ENCODE measurements at places on chromosomes 11 and 22. TPM values are rescaled to one million over a fixed set of nuclear protein-coding genes. Genes with fewer than 3 reads are reported as not detected.

- no peak for DNase-seq
Observed at GRCh38 chr11:71311176-71311925, 59.0 kb upstream of the SHANK2 start.

DNA sequence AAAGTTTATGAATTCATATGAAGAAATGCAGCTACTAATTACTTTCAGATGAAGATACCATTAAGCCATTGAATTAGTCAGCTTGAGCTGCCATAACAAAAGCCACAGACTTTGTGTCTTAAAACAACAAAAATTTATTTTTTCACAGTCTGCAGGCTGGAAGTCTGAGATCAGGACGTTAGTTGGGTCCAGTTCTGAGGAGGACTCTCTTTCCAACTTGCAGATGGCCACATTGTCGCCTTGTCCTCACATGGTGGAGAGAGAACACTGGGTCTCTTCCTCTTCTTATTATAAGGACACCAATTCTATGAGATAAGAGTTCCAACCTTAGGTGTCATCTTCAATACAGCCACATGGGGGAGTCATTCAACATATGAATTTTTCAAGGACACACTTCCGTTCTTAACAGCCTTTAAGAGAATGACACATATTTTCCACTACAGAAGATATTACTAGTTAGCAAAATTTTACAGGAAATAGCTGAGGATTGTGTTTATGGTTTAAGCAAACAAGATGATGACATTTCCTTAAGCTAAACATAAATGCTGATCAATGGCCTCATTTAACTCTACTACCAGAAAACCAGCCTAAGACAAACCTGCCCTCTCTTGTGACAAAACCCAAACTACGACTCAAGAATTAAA, 56.0 kb downstream of the DCUN1D5 start:
- DNase-seq = peak; percentile 95

GRCh38 chr22:46201059-46201757, 48.9 kb downstream of the CDPF1 start:
- no peak for DNase-seq

GRCh38 chr22:40976866-40977700, 25.9 kb downstream of the RBX1 start:
- no peak for DNase-seq

DNA sequence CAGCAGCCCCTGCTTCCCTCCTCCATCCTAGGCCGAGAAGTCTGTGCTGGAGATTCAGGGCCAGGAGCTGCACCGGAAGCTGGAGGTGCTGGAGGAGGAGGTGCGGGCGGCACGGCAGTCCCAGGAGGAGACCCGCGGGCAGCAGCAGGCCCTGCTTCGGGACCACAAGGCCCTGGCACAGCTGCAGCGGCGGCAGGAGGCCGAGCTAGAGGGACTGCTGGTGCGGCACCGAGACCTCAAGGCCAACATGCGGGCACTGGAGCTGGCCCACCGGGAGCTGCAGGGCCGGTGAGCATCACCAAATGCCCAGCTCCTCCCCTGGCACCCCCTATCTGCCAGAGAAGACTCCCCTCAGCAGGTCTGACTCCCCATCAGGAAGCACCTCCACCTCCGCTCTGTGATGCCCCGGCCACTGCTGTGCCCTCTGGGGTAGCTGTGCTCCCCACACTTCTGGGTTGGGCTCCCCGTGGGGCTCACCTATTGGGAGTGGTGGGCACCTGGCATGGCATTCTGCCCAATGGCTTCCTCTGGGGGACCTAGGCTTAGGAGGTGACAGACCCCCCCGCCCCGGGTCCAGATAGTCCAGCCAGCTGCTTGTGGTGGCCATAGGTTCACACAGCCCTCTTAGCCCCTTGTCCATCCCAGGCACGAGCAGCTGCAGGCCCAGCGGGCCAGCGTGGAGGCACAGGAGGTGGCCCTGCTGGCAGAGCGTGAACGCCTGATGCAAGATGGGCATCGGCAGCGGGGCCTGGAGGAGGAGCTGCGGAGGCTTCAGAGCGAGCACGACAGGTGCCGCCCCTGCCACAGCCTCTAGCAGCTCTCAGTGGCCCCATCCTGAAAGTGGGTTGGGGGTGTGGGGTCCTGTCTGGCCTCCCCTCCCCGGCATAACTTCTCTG, 6.6 kb upstream of the RPS6KA4 start:
- no peak for DNase-seq

DNA sequence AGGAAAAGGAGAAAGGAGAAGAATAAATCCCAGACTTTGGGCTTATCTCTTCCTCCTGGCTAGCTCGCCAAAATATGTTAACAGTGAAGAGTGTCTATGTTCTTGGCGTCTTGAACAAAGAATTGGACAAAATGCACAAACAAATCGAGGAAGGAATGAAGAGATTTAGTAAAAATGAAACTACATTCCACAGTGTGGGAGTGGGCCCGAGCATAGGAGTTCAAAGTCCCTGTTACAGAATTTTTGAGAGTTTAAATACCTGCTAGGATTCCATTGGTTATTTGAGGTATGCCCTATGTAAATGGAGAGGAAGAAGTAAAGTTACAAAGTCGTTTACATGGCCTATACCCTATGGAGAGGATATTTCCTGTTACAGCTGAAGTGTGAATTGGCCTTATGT, 525.1 kb upstream of the CNTN5 start:
- DNase-seq = no peak

- DNase-seq = no peak
Observed at GRCh38 chr11:112689851-112690250, 271.4 kb upstream of the NCAM1 start.

DNA sequence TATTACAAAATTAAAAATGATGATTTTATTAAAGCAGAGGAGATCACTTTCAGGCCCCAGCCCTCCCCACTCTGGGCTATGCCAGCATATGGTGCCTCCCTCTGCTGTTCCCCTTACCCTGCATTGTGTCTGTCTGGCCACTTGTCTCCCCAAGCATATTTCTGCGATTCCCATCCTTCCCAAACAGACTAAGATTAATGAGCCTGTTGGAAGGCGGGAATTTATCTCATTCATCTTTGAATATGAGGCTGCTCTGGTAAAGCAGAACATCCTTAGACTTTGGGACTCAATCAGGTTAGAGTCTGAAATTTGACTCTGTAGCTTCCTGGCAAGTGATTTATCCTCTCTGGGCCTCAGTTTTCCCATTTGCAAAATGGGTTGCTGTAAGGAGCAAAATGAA, 25.7 kb downstream of the AMPD3 start:
- DNase-seq = no peak

The C11orf87 gene
- total RNA-seq = 0.76 TPM

The MMP11 gene
- total RNA-seq = 18.2 TPM

The MFNG gene
- total RNA-seq = not detected

Measured in GM23248 (cell line).